ENCODE measurements at places on chromosomes 16 and 17. TPM values are rescaled to one million over a fixed set of nuclear protein-coding genes. Genes with fewer than 3 reads are reported as not detected.

DNA sequence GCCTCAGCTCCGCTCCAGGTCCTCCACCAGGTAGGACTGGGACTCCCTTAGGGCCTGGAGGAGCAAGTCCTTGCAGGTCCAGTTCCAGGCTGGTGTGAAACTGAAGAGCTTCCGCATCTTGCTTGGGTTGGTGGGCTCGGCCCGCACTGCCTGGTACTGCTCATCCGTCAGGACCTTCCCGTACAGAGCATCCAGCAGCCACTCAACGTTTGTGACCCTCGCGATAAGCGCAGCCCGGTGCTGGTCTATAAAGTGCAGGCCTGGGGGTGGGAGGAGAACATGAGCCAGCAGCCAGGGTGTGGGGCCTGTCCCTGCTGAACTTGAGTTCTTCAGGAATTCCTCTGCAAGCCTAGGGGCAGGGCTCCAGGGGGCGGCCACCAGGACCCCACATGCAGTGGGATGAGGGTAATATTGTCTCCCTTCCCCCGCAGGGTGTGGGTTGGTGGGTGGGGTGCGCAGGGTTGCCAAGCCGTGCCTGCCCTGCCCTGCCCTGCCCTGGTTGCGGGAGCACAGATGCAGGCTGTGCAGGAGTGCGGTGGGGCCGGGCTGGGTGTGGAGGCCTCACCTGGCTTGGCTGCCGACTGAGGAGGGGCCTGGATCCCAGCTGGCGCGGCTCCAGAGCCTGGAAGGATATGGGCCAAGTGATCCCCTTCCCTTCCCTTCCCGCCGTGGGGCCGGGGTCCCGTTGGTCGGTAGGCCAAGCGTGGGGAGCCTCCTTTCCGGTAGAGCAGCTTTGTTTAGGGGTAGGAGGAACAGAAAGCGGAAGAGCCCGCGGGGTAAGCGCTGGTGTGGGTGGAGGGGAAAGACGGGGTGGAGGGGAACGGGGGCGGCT, 762 bp downstream of the PYCARD start:
- peak overlapping the region; percentile 67 for H3K27ac ChIP-seq
- peaks cover 7% of the 10 kb centered on the region for H3K36me3 ChIP-seq
- no peak for DNase-seq
- H3K4me1 ChIP-seq = peaks cover 44% of the 10 kb centered on the region
- H3K4me3 ChIP-seq = peak overlapping the region; percentile 67

DNA sequence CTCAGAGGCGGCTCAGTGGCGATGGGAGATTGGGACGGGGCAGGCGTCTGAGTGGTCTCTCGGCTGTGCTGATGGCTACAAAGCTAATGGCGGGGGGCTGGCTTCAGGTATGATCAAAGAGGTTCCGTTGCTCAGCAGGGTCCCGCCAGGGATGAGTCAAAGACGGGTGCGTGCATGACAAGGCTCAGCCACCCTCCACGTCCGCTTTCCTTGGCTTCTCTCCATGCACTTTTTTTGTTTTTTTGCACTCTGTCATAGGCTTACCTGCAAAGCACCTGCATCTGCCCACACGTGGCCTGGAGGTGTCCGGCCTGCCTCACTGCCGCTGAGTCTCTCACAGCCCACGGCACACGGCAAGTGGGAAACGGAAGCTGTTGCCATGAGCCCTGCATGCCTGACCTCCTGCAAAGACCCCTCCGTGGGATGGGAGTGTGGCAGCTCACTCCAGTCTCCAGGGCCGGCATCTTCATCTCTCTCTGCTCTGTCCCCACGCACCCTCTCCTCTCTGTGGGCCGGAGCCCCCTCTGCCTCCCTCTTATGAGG, 85.5 kb upstream of the ZNF469 start:
- H3K4me3 ChIP-seq = no peak overlapping the region
- no peaks in the 10 kb centered on the region for H3K27me3 ChIP-seq
- no peak for DNase-seq
- no peaks in the 10 kb centered on the region for H3K4me1 ChIP-seq
- no peak overlapping the region for H3K27ac ChIP-seq

DNA sequence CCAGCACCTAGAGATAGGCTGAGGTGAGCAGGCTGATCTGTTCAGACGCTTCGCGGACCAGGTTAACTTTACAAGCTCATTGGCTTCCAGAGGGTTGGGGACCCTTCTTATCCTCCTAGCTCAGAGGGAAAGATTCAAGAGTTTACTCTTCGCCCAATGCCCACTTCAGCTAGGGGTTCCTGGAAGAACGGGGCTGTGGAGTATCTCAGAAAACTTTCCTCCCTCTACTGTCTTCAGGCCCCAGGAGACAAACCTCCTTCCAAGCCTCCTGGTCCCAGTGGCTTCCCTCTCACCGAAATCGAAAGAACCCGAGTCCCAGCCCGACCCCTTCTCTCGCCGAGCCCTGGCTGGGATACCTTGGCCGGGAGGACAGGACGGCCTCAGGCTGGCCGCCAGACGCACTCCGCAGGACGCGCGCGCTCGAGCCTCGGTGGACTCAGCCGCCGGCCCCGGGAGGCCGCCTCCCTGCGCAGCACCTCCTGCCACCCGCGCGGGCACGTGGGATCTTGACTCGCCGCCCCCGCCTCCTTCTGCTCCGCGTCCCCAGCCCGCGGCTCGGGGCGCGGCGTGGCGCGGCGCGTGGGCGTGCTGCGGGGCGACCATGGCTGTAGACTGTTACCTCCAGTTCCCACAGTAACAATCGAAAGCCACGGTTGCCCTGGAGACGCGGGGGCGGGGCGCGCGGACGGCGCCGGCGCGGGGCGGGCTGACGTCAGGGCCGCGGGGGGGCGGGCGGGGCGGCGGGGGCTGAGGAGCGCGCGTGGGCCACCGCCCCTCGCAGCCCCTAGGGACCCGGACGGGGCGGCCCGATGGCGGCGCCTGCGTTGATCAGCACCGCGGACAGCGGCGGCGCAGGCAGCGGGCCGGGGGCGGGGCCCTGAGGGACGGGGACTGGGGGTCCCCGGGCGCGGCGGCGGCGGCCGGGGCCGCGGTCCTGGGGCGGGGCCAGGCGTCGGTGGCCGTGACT, 5.3 kb upstream of the HIC1 start:
- H3K27me3 ChIP-seq = peaks cover 5% of the 10 kb centered on the region
- peak overlapping the region; percentile 2 for H3K27ac ChIP-seq
- peaks cover 44% of the 10 kb centered on the region for H3K4me1 ChIP-seq
- DNase-seq = peak; percentile 93
- peaks cover 3% of the 10 kb centered on the region for H3K36me3 ChIP-seq
- H3K4me3 ChIP-seq = peak overlapping the region; percentile 28

DNA sequence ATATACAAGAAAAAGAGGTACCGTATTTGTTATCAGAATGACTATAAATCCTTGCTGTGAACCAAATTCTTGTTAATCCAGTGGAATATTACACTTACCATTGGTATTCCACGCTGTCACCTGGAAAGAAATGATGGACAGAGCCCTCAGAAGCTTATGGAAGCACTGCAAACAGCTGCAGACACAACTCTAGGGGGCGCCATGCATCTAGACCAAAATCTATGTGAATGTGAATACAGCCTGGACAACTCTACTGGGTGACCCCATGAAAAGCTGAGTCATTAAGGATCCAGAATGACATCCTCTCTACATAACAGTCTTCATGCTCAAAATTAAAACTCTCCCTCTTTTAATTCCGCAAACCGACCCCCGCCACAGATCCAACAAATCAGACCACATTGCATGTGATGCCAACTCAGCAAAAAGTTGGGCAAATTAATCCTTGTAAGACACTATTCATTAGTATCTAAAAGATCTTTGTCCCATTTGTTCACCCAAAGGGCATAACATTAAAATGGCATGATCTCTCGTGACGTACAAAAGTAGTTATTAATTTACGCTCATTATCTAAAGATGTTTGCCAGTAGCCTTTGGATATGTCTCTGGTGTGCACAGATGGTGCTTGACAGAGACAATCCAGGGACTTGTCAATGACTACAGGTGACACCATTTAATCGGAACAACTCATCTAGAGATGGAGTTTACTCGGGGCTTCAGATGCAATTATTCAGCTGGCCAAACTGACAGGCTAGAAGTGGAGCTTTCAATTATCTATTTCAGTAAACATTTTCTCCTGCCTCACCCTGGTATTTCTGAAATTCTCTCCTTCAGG, 552.7 kb upstream of the PSMD7 start:
- H3K27me3 ChIP-seq = no peaks in the 10 kb centered on the region
- no peak for DNase-seq
- H3K36me3 ChIP-seq = no peaks in the 10 kb centered on the region
- no peaks in the 10 kb centered on the region for H3K4me1 ChIP-seq
- no peak overlapping the region for H3K27ac ChIP-seq

GRCh38 chr16:62462971-62463370, 426.7 kb upstream of the CDH8 start:
- H3K27ac ChIP-seq = no peak overlapping the region
- H3K27me3 ChIP-seq = no peaks in the 10 kb centered on the region
- no peaks in the 10 kb centered on the region for H3K36me3 ChIP-seq
- no peaks in the 10 kb centered on the region for H3K4me1 ChIP-seq
- DNase-seq = no peak

- no peak overlapping the region for H3K4me3 ChIP-seq
- H3K27me3 ChIP-seq = no peaks in the 10 kb centered on the region
- no peak for DNase-seq
- H3K4me1 ChIP-seq = peaks cover 23% of the 10 kb centered on the region
- no peak overlapping the region for H3K27ac ChIP-seq
Observed at GRCh38 chr17:81151278-81151677, 14.0 kb upstream of the PVALEF start.

- H3K27ac ChIP-seq = no peak overlapping the region
- H3K36me3 ChIP-seq = no peaks in the 10 kb centered on the region
- no peak overlapping the region for H3K4me3 ChIP-seq
- no peak for DNase-seq
- no peaks in the 10 kb centered on the region for H3K27me3 ChIP-seq
Observed at GRCh38 chr16:70593544-70593943, 52.8 kb upstream of the IL34 start.

DNA sequence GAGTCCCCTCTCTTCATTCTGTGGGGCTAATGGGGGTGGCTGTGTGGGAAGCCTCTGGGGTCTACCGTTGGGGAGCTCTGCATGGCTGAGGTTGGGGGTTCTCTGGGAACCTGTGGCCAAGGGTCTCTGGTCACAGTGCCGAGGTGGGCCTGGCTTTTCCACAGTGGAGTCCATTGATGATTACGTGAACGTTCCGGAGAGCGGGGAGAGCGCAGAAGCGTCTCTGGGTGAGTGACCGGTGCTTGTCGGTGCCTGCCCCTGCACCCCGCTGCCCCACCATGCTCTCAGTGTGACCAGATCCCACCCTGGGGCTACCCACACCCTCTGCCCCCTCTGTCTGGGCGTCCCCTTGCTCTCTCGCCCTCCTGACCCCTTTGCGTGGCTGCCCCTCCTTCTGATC, 4.5 kb downstream of the LAT start:
- no peak overlapping the region for H3K4me3 ChIP-seq
- no peak for DNase-seq
- peak overlapping the region; percentile 9 for H3K27ac ChIP-seq
- peaks cover 56% of the 10 kb centered on the region for H3K4me1 ChIP-seq

- H3K36me3 ChIP-seq = no peaks in the 10 kb centered on the region
- H3K4me3 ChIP-seq = no peak overlapping the region
- H3K4me1 ChIP-seq = peaks cover 47% of the 10 kb centered on the region
- no peaks in the 10 kb centered on the region for H3K27me3 ChIP-seq
Observed at GRCh38 chr17:40113907-40114245, 7.9 kb upstream of the MSL1 start.

DNA sequence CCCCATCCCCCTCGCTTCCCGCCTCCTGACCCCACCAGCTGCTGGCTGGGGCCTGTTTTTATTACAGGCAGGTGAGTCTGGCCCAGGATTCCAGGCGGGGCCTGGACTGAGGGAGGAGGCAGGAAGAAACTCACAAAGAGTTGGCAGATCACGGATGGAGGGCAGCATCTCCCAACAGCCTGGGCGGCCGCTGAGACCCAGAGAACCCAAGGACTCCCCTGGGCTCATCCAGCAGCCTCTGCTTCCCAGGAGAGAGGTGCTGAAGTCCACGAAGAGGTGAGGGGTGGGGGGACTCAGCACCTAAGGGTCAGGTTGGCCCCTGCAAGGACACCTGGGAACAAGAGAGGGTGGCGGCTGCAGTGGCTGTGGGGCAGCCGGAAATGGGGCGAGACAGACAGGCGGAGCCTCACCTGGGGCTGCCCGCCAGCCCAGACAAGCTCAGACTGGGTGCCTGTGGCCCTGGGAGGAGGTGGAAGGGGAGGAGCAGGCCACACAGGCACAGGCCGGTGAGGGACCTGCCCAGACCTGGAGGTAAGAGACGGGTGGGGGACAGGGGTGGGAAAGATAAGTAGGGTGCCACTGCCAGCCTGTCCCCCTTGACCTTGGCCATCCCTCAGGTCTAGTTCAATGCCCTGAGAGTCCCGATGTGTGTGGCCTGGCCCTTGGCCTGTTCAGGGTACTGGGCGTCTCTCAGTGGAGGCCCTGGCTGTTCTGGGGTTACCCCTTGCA, 8.7 kb upstream of the ADGRG1 start:
- H3K27ac ChIP-seq = no peak overlapping the region
- no peak for DNase-seq
- H3K27me3 ChIP-seq = no peaks in the 10 kb centered on the region
- H3K36me3 ChIP-seq = no peaks in the 10 kb centered on the region
- H3K4me3 ChIP-seq = no peak overlapping the region

- no peak overlapping the region for H3K27ac ChIP-seq
- no peak for DNase-seq
- no peak overlapping the region for H3K4me3 ChIP-seq
Observed at GRCh38 chr17:6303664-6304063, 131.3 kb downstream of the AIPL1 start.

DNA sequence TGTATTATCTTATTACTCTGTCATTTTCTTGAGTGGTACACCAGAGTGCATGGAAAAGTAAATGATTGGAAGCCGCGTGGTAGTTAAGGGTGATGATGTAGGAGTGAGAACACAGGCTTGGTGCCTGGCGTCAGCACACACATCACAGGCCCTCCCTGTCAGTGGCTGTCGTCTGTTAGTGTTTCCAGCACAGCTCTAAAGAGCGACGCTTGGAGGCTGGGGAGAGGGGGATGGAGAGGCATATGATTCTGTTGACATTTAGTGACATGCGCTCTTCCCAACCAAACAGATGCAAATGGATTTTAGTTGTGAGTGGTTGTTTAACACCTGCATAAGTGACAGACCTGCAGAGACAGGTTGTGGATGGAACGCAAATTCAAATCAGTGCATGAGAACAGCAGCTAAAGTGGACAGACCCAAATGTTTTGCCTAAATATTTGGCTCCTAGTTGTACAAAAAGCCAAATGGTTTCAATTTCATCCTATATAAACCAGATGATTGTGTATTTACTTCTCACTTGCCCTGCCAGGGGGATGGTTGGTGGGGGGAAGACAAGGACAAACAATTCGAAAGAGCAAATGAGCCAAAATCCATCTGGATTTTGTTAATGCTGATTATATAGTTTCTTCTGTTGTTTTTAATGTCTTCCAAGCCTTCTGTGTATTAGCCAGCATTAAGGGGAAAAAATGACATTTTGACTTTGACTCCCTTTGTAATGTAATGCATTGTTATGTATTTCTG, 222.3 kb downstream of the WWOX start:
- H3K27ac ChIP-seq = no peak overlapping the region
- no peak for DNase-seq
- H3K27me3 ChIP-seq = no peaks in the 10 kb centered on the region
- no peaks in the 10 kb centered on the region for H3K36me3 ChIP-seq
- no peak overlapping the region for H3K4me3 ChIP-seq
- H3K4me1 ChIP-seq = no peaks in the 10 kb centered on the region

- H3K4me1 ChIP-seq = peaks cover 11% of the 10 kb centered on the region
- H3K27me3 ChIP-seq = no peaks in the 10 kb centered on the region
- H3K4me3 ChIP-seq = no peak overlapping the region
- peaks cover 17% of the 10 kb centered on the region for H3K36me3 ChIP-seq
- no peak for DNase-seq
Observed at GRCh38 chr17:51161541-51161940, 4.7 kb upstream of the NME2 start.

TP53TG3B gene
- not detected for total RNA-seq

GABARAP gene
- 276 TPM for total RNA-seq

ABCC11 gene
- total RNA-seq = 0.30 TPM

OR2C1 gene
- total RNA-seq = not detected

HSD11B2 gene
- not detected for total RNA-seq

IRF8 gene
- total RNA-seq = 122 TPM

NGFR gene
- total RNA-seq = 1.2 TPM
